CD8-positive, alpha-beta memory T cell (primary cell): ENCODE measurements at places on chromosomes 2 and 18. TPM values are rescaled to one million over a fixed set of nuclear protein-coding genes. Genes with fewer than 3 reads are reported as not detected.
A peak's percentile ranks its signal among the peaks of the same experiment; 100 is the strongest.

DNA sequence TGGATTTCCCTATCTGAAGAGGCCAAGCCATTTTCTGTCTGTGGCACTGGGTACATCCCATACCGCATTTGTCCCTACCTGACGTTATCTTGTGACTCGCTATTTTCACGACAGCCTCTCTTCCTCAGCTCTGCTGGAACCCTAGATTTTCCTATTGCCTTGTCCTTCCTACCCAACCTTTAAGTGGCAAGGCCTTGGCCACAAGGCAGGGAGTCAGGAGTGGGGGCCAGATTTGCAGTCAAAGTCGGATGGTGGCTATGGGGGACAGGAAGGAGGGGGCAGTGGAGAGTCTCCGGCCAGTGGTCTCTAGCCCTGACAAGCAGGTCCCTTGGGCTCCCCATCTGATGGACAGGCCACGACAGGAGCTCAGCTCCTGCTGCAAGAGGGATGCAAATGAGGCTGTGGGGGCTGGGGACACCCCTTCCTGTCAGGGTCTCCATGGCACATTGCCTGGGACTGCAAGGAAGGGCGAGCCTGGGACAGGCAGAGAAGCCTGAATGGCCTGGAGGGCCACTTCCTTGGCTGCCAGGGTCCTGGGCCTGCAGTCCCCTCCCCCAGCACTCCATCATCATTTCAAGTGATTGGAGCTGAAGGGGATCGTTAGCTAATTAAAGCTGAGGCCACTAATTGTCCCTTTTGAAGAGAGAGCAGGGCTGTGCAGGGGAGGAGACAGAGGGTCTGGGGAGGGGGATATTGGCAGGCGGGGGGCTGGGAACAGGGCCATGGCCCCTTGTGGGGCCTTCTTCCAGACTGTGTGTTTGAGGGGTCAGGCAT lies 6.3 kb upstream of the ECEL1 start:
- no peaks in the 10 kb centered on the region for H3K4me1 ChIP-seq
- no peak for DNase-seq
- H3K27ac ChIP-seq = no peak overlapping the region
- no peaks in the 10 kb centered on the region for H3K36me3 ChIP-seq
- no peaks in the 10 kb centered on the region for H3K27me3 ChIP-seq
- H3K4me3 ChIP-seq = no peak overlapping the region

GRCh38 chr2:176466918-176467452 lies 197.7 kb downstream of the MTX2 start:
- no peak overlapping the region for H3K4me3 ChIP-seq
- H3K27ac ChIP-seq = no peak overlapping the region
- H3K27me3 ChIP-seq = peaks cover 10% of the 10 kb centered on the region
- H3K4me1 ChIP-seq = no peaks in the 10 kb centered on the region

GRCh38 chr2:202237787-202238233 lies 587 bp downstream of the SUMO1 start:
- H3K27ac ChIP-seq = peak overlapping the region; percentile 60
- H3K4me1 ChIP-seq = peaks cover 20% of the 10 kb centered on the region
- H3K36me3 ChIP-seq = no peaks in the 10 kb centered on the region
- peak; percentile 1 for DNase-seq
- peak overlapping the region; percentile 60 for H3K4me3 ChIP-seq

GRCh38 chr2:217711188-217711587 lies 291.6 kb downstream of the TNS1 start:
- no peak overlapping the region for H3K27ac ChIP-seq
- no peaks in the 10 kb centered on the region for H3K27me3 ChIP-seq
- no peaks in the 10 kb centered on the region for H3K36me3 ChIP-seq

DNA sequence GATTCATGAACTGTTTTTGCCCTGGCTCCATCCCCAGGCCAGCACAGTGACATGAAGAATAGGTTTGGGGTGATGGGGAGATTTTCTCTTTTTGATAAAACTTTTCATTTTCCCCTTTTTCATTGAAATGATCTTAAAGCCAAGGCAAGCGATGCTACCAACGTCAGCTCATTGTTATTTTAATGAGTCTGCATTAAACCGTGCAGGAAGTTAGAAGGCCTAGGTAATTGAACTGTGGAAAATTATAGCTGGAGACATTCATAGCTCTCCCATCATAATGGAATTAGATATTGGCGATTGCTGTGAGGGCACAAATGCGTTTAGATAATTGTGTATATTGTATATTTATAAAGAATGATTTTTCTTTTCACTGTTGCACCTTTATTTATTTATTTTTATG lies 33.2 kb downstream of the SMARCAL1 start:
- no peak overlapping the region for H3K4me3 ChIP-seq
- H3K36me3 ChIP-seq = peaks cover 27% of the 10 kb centered on the region
- no peaks in the 10 kb centered on the region for H3K27me3 ChIP-seq

GRCh38 chr2:15449556-15450236 lies 111.4 kb downstream of the NBAS start:
- no peak for DNase-seq
- H3K27ac ChIP-seq = no peak overlapping the region
- H3K27me3 ChIP-seq = no peaks in the 10 kb centered on the region
- H3K4me1 ChIP-seq = no peaks in the 10 kb centered on the region

- H3K36me3 ChIP-seq = no peaks in the 10 kb centered on the region
- no peak overlapping the region for H3K4me3 ChIP-seq
- H3K27ac ChIP-seq = no peak overlapping the region
- H3K27me3 ChIP-seq = no peaks in the 10 kb centered on the region
- no peak for DNase-seq
Measured at GRCh38 chr2:222268311-222268990, 30.3 kb downstream of the PAX3 start.

DNA sequence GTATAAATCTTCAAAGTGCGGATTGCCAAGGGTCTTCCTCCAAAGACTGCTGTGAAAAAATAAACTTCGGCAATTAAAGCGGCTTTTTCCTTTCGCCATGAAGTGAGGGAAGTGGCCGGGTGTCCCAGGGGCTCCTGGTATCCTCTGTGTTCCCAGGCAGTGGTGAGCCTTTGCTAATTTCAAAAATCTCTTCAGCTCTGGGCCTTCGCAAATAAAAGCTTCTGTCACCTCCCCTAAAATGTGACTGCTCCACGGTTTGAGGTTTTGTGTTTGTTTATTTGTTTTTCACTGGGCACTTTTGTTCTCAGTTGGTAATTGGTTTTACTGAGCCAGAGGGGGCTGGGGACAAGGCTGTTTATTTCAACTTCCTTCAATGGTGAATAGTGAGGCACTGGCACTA lies 270.1 kb upstream of the POU3F3 start:
- no peaks in the 10 kb centered on the region for H3K4me1 ChIP-seq
- no peak overlapping the region for H3K4me3 ChIP-seq
- H3K36me3 ChIP-seq = no peaks in the 10 kb centered on the region
- DNase-seq = no peak
- no peaks in the 10 kb centered on the region for H3K27me3 ChIP-seq

- H3K4me1 ChIP-seq = peaks cover 66% of the 10 kb centered on the region
- no peaks in the 10 kb centered on the region for H3K36me3 ChIP-seq
- no peaks in the 10 kb centered on the region for H3K27me3 ChIP-seq
- H3K4me3 ChIP-seq = peak overlapping the region; percentile 22
- peak overlapping the region; percentile 93 for H3K27ac ChIP-seq
Measured at GRCh38 chr2:29009711-29010677, 28.9 kb downstream of the TOGARAM2 start.

DNA sequence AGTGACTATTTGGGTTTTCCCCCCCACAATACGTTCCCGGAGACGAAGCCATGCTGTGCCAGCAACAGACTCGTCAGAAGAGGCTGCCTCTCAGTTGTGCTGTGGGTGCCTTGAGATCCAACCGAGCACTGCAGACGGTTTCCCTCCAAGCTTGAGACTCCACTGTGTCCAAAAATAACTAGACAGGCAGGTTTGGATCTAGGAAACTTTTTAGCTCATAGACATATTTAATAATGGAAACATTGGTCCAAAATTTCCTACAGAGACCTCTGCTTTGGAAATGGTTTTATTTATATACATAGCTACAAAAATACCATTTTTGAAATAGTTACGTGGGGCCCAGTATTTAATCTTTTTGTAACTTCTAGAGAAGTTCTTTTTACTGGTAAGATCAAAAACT lies 63.1 kb upstream of the SPATS2L start:
- H3K27me3 ChIP-seq = no peaks in the 10 kb centered on the region
- no peak overlapping the region for H3K4me3 ChIP-seq
- no peaks in the 10 kb centered on the region for H3K36me3 ChIP-seq

DNA sequence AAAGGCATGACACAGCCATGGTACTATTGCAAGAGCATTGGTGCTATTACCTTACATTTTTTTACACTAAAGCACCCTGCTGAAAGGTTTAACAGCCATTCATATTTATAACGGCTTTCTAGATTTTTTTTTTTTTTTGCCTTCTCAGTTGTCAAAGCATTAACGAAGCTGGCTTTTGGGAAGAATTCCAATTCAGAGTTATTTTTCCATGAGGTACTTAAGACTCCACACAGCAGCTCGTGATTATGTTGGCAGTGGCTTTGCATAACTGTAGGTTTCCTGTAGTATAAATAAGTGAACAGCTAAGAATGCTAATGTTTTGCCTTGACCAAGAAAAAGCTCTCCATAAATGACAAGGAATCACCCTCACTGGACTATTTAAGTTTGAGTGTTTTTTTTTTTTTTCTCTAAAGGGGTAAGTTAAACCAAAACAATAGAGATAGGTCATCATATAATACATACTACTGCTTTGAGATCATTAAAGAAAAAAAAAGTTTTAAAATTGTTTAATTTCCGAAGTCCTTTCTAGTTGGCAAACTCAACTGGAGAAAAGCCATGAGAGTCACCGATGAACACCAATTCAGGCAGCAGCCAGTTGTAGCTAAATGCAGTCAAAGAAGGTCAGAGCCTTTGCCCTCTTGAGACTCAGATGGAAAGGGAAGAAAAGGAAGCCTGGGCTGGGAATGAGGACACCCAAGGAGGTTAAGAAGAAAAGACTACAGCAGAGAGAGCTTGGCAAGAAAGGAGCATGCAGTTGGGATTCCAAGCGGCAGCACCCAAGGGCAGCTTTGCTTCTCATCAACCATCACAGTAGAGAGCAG lies 187.4 kb upstream of the NCKAP5 start:
- H3K4me3 ChIP-seq = no peak overlapping the region
- no peak for DNase-seq
- no peaks in the 10 kb centered on the region for H3K4me1 ChIP-seq
- no peaks in the 10 kb centered on the region for H3K36me3 ChIP-seq

GRCh38 chr2:224142397-224143312 lies 103.6 kb upstream of the SERPINE2 start:
- no peak overlapping the region for H3K4me3 ChIP-seq
- no peak overlapping the region for H3K27ac ChIP-seq
- H3K27me3 ChIP-seq = no peaks in the 10 kb centered on the region
- H3K36me3 ChIP-seq = no peaks in the 10 kb centered on the region
- DNase-seq = no peak

DNA sequence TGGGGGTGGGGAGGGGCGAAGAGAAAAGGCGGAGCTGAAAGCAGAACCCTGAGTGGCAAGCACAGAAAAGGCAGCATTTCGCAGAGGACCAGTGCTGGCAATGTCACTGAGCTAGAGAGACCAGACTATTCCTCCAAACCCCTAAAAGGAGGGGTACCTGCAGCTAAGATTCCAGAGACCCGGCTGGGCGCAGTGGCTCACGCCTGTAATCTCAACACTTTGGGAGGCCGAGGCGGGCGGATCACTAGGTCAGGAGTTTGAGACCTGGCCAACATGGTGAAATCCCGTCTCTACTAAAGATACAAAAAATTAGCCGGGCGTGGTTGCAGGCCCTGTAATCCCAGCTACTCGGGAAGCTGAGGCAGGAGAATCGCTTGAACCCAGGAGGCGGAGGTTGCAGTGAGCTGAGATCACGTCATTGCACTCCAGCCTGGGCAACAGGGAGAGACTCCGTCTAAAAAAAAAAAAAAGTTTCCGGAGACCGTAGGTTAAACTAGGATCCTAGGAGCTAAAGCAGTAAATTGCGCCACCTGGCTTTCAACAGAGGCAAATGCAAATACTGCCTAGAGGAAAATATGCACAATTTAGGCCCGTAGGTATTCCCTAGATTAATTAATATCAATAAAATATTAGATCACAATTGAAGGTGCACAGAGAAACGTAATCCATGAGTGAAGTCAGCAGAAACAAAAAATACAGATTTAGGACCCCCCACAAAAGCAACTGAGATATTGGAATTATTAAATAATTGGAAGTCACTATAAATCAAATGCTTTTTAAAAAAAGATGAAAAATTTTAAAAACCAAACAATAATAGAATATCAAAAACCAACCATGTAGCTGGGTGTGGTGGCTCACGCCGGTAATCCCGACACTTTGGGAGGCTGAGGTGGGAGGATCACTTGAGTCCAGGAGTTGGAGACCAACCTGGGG lies 4.9 kb downstream of the UCN start:
- H3K36me3 ChIP-seq = no peaks in the 10 kb centered on the region
- H3K4me1 ChIP-seq = no peaks in the 10 kb centered on the region
- peaks cover 7% of the 10 kb centered on the region for H3K27me3 ChIP-seq

DNA sequence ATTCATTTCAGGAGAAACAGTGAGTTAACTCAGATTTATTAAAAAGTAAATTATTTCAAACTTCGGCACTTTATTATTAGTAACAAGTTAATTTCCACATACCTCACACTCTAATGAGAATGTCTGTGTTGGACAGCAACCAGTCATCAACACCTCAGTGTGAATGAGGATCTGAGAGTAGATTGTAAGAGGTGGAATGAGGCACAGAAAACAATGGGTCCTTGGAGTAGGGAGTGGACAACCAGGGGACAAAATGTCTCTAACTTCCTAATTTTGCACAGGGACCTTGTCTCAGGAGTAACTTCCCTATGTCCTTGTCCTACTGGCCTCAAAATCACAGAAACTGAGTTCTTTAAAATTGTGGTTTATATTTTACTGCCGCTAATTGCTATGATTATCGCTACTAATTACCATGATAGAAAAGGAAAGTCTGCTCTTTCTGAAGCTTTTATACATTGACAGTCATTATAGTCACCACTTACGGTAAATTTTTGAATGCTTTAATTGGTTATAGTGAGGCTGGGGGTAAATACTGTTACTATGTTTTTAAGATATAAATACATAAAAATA lies 82.2 kb upstream of the LRPPRC start:
- no peaks in the 10 kb centered on the region for H3K36me3 ChIP-seq
- H3K4me1 ChIP-seq = no peaks in the 10 kb centered on the region
- no peaks in the 10 kb centered on the region for H3K27me3 ChIP-seq
- H3K27ac ChIP-seq = no peak overlapping the region

- no peak overlapping the region for H3K4me3 ChIP-seq
- H3K4me1 ChIP-seq = no peaks in the 10 kb centered on the region
- H3K27me3 ChIP-seq = no peaks in the 10 kb centered on the region
- DNase-seq = no peak
- no peaks in the 10 kb centered on the region for H3K36me3 ChIP-seq
Measured at GRCh38 chr2:165524720-165525119, 55.2 kb downstream of the CSRNP3 start.

- H3K27ac ChIP-seq = no peak overlapping the region
- H3K4me1 ChIP-seq = no peaks in the 10 kb centered on the region
- DNase-seq = no peak
- H3K27me3 ChIP-seq = no peaks in the 10 kb centered on the region
- no peaks in the 10 kb centered on the region for H3K36me3 ChIP-seq
Measured at GRCh38 chr2:3262437-3263388, 114.9 kb downstream of the EIPR1 start.

Gene ANKRD62
- total RNA-seq = not detected

Gene LHCGR
- total RNA-seq = not detected

Gene NBAS
- total RNA-seq = 30.6 TPM

Gene NAGK
- total RNA-seq = 76.3 TPM

Gene ITSN2
- total RNA-seq = 71.2 TPM

Gene ZNF397
- total RNA-seq = 22.5 TPM

Gene REEP1
- total RNA-seq = 0.20 TPM
